ENCODE measurements at places on chromosomes 11 and 22.
A peak's percentile ranks its signal among the peaks of the same experiment; 100 is the strongest.

- DNase-seq = no peak
Measured at GRCh38 chr11:77981346-77981947, 13.0 kb downstream of the INTS4 start.

DNA sequence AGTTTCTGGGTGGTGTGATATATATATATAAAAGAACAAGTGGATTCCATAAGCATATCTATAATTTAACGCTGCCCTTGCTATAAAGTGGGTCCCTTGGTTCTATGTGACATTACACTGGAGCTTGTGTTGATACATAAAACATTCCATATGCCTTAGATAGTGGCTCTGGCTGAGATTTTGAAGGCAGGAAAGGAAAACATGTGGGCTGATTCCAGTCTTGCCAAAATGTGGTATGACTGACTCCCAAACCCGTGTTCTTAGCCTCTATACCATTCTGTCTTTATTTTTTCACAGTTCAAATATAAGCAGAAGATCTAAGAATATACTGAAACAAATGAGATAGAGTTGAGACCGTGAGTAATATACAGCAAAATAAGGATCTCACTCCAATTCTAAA is 522.8 kb upstream of the LRRC4C start:
- DNase-seq = no peak

GRCh38 chr11:89267660-89268302 is 90.1 kb downstream of the TYR start:
- no peak for DNase-seq

- no peak for DNase-seq
Measured at GRCh38 chr22:23458663-23459541, 121.2 kb downstream of the IGLL1 start.

DNA sequence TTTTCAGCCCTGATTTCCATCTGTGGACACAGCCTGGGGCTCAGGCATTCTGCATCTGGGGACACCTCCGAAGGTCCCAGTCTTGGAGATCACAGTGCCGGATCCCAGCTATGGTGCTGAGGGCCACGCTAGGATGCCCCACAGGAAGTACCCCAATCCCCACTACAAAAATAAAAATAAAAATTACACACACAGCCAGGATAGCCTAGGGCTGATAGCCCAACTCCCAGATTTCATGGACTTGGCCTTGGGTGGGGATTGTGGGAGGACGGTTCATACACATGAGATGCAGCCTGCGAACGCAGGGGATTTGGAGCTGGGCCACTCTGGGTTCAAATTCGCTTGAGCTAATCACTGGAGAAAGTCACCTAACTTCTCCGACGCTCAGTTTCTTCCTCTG is 237.7 kb downstream of the BUD13 start:
- DNase-seq = no peak

GRCh38 chr22:17767233-17768065 is 6.8 kb downstream of the BID start:
- no peak for DNase-seq

GRCh38 chr11:36388071-36388470 is 92.0 kb downstream of the PRR5L start:
- DNase-seq = no peak

GRCh38 chr11:7564803-7565202 is 51.0 kb downstream of the PPFIBP2 start:
- DNase-seq = no peak

GRCh38 chr11:75078233-75078632 is 18.4 kb downstream of the OR2AT4 start:
- DNase-seq = no peak

DNA sequence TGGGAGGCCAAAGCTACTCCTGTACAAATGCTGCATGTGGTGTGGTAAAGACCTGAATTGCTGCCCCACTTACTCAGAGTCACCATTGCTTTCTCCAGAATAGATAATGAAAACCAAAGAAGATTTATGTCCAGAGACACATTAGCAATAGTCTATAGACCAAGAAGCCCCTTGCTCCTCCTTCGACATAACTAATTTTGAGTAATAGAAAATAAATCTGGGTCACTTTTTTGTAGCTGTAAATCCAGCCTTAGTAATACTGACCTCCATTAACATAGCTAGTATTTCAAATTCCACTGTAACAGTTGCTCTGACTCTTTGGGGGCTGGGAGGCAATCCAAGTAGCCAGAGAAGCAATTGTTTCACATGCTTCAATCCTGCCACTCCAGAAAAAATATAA is 145.9 kb downstream of the MAML2 start:
- DNase-seq = no peak

- no peak for DNase-seq
Measured at GRCh38 chr22:31957970-31958594, 13.7 kb downstream of the YWHAH start.

DNA sequence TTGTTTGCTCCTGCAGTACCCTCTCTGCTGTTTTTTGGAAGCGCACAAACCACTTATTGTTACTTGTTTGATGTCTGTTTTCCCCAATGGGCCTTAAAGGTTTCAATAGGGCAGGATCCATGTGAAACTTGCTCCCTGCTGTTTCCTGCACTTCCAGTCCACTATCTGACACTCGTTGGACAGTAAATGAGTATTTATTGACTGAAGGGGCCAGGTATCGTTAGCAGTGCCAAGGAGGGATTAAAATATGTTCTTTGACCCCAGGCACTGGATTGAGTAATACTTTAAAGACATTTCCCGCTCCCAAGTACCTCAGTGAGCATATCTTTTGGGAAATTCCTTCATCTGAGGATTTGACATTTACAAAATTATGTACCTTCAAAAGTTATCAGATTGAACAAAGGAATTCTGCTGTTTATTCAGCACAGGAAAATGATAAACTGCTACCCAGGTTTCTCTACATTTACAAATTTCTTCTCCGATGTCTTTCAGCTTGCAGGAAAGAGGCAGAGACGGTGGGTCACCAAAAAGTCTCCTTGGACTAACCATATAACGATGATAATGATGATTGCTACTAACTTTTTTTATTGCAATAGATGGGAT is 23.3 kb upstream of the OR9Q2 start:
- DNase-seq = no peak

- no peak for DNase-seq
Measured at GRCh38 chr11:16613512-16614381, 124.7 kb upstream of the C11orf58 start.

DNA sequence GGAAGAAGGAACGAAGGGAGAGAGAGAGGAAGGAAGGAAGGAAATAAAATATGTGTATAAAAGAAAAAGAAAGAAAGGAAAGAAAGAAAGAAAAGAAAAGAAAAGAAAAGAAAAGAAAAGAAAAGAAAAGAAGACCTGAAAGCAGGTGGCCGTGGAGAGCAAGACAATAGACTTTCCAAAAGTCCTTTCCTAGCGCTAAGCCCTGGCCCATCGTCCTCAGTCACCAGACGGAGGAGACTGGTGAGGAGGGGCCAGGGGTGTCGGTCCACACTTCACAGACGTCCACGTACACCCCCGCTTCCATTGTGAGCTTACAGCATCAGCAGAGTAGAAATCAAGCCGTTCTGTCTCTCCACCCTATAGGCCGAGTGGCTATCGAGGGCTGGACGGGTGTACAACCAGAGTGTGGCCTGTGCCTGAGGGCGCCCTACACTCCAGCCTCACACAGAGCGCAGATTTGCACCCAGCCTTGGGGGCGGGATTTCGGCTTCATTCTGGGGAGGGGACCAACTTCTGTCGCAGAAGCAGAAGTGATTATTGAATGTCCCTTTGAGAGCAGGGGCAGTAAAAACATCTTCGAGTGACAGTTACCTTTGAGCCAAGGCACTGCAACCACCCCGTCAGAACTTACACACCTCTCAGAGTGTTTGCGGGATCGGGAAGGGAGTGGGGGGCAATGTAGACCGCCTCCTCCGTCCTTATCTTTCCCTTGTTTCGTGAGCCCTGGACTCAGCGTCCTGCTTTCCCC is 2.0 kb upstream of the BSX start:
- DNase-seq = no peak

DNA sequence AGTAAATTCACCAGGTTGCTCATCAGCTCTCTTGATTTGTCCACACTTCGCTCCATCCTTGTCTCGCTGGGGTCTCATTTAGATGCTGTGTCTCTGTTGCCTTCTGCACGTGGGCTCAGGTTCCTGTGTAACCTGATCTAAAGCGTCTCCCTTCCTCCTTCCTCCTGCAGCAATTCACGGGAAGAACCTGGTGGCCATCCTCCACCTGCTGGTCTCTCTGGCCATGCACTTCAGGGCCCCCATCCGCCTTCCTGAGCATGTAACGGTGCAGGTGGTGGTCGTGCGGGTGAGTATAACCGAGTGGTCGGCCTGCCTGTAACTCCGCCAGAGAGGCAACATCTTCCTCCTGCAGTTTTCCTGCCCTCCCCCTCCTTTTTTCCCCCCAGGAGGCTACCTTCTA is 48.0 kb upstream of the PARVG start:
- DNase-seq = no peak

- no peak for DNase-seq
Measured at GRCh38 chr11:113864410-113864809, 11.0 kb downstream of the USP28 start.

GRCh38 chr11:119424775-119425174 is 1.8 kb upstream of the THY1 start:
- no peak for DNase-seq

DNA sequence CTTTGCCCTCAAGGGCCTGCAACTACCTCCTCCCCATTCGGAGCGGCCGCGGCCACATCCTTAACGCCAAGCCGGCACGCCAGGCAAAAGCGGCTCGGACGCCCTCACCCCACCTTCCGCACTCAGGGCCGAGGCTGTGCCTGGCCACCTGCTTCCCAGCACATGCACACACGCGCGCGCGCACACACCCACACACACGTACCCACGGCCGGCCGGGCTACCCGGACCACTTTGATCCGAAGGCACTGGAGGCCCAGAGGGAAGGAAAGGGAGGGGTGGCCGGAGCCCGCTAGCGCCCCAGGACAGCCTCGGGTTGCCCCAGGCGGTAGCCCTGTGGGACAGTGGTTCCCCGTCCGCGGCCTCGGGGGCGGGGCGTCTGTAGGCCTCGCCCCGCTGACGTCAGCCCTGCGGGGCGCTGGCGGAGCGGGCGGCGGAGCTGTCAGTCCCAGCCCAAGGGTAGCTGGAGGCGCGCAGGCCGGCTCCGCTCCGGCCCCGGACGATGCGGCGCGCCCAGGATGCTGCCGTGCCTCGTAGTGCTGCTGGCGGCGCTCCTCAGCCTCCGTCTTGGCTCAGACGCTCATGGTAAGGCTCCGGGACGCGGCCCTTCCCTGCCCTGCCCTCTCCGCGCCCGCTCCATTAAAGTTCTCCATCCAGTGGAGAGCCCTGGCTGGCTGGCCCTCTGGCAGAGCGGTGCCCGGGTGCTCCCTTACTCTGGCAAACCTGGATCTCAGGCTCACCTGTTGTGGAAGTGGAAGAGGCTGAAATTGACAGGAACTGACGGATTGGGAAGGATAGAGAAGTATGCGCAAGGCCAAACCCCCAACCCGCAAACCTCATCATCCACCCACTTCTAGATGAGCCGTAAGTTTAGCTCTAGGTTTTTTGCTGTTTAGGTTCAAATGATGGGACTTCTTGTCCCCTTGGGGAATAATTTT is at the start of gene IL10RA:
IL10RA (plus strand) TSS at position 442 of the 935 bp plus-strand sequence; CDS start at position 516, 74 bp downstream.
- peak; percentile 60 for DNase-seq

DNA sequence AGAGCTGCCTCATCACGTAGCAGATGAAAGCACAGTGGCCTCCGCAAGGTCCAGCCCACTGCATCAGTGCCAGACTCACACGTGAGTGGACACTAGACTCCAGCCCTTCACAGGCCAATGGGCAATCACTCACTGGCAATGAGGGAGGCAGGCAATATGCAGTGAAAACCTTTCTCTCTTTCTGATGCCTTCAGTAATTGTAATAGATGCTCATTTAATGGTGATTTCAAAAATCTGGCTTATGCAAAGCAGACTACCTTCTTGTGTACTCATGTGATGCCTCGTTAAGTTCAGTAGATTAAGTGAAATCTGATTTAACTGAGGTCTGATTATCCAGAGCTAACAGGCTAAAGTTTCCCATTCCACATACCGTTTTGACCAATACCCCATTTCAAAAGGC is 546.9 kb downstream of the MIAT start:
- no peak for DNase-seq

DNA sequence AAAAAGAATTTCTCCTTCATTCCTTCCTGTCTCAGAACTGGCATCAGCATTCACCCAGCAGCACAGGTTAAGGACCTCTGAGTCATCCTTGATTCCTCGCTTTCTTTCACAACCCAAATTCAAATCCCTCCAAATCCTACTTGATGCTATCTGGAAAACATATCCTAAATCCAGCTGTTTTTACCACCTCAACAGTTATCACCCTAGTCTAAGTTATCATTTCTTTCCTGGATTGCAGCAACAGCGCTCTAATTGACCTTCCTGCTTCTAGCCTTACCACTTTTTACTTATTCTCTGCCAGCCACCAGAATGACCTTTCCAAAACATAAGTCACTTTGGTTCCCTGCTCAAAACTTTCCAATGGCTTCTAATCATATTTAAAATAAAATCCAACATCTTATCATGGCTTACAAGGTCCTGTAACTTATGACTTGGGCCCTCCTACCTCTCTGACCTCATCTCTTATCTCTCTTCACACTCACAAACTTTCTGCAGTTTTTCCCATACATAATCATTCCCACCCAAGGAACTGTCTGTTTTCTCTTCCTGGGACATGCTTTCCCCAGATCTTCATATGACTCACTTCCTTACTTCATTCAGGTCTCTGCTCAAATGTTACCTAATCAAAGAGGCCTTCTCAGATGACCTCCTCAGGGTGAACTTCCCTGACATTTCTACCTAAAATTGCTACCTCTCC is 119.4 kb downstream of the TTC28 start:
- DNase-seq = no peak

GRCh38 chr11:113507341-113507740 is 32.1 kb upstream of the DRD2 start:
- no peak for DNase-seq

DNA sequence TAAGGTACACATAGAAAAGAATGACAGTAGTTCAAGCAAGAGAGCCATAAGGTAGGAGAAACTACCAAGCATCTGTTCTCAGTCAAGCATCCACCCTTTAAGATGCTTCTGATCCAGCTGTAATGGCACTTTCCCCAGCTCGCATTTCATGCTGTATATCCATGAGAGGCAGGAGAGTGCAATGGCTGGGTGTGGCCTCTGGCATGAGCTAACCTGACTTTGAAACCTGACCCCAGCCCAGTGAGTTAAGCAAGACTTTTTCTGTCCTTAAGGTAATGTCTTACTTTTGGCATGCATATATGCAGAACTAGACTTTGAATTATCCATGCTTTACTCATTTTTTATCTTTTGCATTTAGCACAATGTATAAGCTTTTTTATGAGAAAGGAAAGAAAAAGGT is 79.8 kb upstream of the CNTN5 start:
- no peak for DNase-seq

Data from hypothalamus (tissue), 51 donors.